Activated T-cell treated with anti-CD3 and anti-CD28 coated beads for 1 hour (primary cell): ENCODE measurements at places on chromosomes 3 and 15.

DNA sequence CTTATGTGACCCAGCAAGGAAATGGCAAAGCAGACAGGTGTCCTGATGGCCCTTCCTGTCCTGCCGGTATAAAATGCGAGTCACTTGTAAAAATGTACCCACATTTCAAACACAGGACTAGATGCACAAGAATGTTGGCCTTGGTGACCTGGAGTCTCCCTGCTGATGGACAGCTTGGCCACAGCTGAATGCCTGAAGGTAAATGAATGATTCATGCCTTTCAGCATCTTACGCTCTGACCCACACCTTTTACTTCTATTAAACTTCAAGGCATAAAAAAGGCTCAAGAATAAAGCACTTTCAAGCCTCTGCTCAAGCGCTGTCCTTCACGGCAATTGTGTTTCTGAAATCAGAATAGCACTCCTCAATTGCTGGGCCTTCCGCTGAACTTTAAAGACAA, 228.0 kb upstream of the SLCO3A1 start:
- no peak for DNase-seq

GRCh38 chr3:107846279-107846852, 244.5 kb downstream of the CD47 start:
- peak; percentile 17 for DNase-seq

- DNase-seq = no peak
Observed at GRCh38 chr3:157414861-157415260, 21.8 kb upstream of the PTX3 start.

GRCh38 chr3:107769882-107770281, 247.1 kb downstream of the BBX start:
- no peak for DNase-seq

DNA sequence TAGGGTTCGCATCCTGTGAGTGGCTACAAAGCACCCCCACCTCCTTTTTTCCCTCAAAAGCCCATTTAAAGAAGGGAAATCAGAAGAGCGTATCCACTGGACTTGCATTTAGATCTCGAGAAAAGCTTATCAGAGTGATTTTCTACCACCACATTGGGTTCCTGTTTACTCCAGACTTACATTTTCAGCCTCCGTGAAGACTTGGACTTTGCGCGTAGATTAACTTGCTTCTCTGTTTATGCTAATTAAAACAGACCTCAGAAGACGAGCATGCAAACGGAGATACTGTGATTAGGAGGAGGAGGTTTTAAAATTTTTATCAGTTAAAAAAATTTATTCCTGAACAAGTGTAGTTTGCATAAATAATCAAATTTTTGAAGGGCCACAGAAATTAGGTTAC, 115.7 kb downstream of the AKAP13 start:
- DNase-seq = no peak

DNA sequence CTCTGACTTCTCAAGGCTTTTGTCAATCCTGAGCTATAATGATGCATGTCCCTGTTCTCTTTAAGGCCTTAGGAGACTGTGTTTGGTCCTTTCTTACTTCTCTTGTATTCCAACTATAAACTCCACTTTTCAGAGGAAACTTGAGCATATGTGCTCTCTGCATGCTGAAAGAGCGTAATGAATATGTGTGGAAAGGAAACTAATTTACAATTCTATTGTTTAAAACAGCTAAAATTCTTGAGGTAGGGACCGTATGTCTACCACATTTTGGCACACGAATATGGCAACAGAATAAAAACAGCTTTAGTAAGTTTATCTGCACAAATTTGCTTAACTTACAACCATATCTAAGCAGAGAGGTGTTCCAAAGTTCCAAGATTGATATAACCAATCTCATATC, 242.0 kb upstream of the DCBLD2 start:
- no peak for DNase-seq

GRCh38 chr3:117246771-117247555, 537.4 kb downstream of the TUSC7 start:
- DNase-seq = no peak

DNA sequence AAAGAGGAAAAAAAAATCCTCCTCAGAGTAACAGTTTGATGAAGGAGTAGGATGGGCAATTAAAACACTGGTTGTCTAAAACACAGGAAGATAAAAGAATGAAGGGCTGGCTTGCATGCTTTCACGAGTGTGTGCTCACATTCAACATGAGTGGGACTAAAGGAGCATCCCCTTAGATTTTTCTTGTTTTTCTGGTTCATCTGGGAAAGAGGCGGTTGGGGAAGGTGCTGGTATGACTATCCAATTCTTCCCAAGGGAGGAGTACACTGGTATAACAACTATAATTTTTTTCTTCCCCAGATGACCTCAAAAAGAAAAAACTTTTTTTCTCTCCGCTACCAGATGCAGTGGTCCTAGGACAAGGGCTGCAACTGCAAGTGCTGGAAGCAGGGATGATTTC, 143.7 kb downstream of the MYO9A start:
- DNase-seq = no peak

DNA sequence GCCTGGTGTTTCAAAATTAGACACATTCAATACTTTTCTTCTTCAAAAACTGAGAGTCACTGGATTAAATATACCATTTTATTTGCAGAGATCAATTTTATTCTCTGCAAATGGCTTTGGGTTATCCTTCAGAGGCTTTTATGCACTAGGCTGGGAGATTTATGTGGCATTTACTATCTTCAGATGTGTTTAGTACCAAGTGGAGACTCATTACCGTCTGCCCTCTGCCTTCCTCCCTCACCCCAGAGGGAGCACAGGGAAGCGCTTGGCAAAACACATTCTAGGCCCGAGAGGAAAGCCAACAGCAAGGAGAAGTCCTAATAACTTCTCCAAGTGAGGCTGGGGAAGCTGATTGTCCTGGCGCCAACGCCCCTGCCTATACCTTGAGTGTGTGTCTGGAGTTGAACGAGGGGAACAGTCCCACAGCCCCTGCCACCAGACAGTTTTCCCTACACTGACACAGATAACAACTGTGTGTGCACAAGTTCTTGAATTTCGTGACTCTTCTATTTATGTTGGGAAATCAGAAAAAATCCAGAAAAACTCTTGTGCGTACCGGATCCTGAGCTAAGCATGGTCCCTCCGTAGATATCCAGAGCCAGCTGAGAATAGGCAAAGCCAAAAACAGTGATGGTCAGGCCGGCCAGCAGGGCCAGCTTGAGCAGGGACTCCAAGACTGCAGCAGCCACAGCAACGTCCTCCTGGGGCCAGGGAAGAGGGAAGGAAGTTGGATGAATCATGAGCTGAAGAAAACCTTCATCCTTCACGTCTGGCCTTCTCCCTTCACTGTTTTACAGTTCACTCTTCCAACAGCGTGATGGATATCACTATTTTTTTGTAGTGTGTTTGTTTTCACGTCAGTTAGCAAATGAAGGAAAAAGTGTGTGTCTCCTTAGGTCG, 26.6 kb downstream of the RFT1 start:
- no peak for DNase-seq

DNA sequence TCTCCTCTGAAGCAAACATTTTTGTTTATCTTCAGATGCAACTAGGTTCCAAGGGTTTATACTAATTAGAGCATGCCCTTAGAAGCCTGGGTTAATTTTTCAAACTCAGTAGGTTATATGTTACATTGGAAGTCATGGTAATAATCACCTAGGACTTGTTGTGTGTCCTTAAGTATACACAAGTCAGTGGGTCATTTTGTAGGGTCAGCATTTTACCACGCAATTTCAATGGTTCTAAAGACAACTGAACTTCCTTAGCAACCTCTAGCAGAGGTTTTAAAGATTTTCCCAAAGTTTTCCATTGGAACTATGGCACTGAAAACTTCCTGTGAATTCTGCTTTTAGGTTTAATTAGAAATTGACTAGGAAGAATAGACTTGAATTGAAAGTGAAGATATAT, 99.6 kb upstream of the NANOGP8 start:
- no peak for DNase-seq
